Glutamatergic neuron (in vitro differentiated cells): ENCODE measurements at places on chromosomes 1 and 21. TPM values are rescaled to one million over a fixed set of nuclear protein-coding genes. Genes with fewer than 3 reads are reported as not detected.

DMRTA2 gene
- 0.42 TPM for total RNA-seq

ADORA3 gene
- not detected for total RNA-seq

ETNK2 gene
- total RNA-seq = 5.0 TPM

TPRG1L gene
- total RNA-seq = 43.1 TPM

DIPK1A gene
- 7.2 TPM for total RNA-seq

BACE2 gene
- total RNA-seq = not detected

AGBL4 gene
- total RNA-seq = 3.5 TPM

DNM3 gene
- 11.4 TPM for total RNA-seq

KCNJ15 gene
- not detected for total RNA-seq

SMIM1 gene
- 7.5 TPM for total RNA-seq

UMODL1 gene
- not detected for total RNA-seq

CELA2A gene
- not detected for total RNA-seq

SPATA21 gene
- not detected for total RNA-seq

VHLL gene
- not detected for total RNA-seq

- no peak for DNase-seq
These were observed 9.6 kb upstream of the RASSF5 start for GRCh38 chr1:206497774-206498173.

DNA sequence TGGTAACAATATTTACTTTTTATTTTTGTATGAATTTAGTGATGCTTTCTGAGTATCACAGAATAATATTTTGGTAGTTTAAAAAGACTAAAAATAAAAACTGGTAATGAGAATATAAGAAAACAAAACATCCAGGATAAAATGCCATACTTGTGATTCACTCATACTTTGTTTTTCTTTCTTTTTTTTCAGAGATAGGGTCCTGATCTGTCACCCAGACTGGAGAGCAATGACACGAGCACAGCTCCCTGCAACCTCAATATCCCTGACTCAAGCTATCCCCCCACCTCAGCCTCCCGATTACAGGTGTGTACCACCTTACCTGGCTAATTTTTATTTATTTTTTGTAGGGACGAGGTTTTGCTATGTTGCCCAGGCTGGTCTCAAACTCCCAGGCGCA is 64.2 kb upstream of the ADAM30 start:
- no peak for DNase-seq

GRCh38 chr1:53328009-53328461 is at the start of gene LRP8:
TSS of gene LRP8 (minus strand) at chr1:53328070. CDS start at chr1:53327912, 158 bp downstream.
- DNase-seq = peak; percentile 85

- DNase-seq = no peak
These were observed 2.1 kb downstream of the RCOR3 start for GRCh38 chr1:211261229-211261628.

DNA sequence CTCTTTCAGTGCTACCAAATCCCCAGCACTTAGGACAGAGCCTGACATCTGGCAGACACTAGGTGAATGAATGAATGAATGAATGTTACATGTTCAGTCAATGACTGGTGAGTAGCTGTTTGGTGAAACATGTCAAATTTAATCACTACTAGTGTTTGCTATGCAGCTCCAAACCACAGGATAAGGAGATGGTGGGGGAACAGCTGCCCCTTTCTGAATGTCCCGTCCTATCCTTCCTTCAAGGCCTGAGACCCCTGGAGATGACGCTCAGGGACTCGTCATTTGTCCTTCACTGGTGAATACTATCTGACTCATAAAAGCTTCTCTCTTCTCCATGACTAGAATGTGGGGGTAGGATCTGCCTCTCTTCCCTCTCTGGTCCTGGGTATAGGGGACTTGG is 175.4 kb downstream of the HIVEP3 start:
- DNase-seq = no peak

- no peak for DNase-seq
These were observed 69.9 kb downstream of the NAV1 start for GRCh38 chr1:201608635-201609395.

DNA sequence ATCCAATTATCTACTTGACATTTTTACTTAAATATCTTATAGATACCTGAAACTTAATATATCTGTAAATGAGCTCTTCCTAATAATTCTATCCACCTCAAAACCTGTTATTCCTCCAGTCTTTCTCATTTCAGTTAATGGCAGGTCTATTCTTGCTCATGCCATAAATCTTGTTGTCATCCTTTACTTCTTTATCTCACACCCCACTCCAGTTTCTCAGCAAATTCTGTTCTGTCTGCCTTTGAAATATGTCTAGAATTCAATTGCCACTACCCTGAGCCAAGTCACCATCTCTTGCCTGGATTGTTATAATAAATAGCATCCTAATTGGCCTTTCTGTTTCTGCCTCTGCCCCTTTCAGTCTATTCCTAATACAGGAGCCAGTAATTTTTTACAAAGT is 105.8 kb downstream of the MAN1A2 start:
- DNase-seq = no peak

GRCh38 chr21:17585875-17586450 is 26.7 kb downstream of the BTG3 start:
- DNase-seq = no peak

DNA sequence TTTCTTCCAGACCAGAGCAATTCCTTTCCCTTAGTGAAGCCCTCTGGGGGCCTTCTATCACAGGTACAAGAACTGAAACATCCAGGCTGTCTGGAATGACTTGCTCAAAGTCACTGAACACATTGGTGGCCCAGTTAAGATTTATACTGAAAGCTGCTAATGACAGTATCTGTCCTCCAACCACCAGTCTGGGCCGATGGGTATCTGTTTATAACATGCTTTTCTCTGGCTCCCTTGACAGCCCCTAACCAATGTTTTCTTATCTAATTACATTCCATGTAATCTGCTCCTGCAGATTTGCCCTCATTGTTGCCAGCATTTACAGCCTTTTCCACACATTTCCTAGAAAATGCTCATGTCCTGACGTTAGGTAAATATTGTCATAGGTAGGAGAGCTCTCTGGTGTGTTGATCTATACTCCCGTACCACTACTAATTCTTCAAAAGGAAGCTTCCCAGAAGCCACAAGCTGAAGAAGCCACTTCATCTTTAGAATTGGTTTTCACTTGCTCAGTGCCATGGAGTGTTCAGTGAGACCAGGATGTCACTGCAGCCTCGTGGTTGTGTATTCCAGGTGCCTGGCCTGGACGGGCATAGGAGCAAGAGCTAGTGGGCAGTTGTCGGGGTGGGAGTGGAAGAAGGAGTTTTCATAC is 163.9 kb downstream of the TSEN15 start:
- no peak for DNase-seq

DNA sequence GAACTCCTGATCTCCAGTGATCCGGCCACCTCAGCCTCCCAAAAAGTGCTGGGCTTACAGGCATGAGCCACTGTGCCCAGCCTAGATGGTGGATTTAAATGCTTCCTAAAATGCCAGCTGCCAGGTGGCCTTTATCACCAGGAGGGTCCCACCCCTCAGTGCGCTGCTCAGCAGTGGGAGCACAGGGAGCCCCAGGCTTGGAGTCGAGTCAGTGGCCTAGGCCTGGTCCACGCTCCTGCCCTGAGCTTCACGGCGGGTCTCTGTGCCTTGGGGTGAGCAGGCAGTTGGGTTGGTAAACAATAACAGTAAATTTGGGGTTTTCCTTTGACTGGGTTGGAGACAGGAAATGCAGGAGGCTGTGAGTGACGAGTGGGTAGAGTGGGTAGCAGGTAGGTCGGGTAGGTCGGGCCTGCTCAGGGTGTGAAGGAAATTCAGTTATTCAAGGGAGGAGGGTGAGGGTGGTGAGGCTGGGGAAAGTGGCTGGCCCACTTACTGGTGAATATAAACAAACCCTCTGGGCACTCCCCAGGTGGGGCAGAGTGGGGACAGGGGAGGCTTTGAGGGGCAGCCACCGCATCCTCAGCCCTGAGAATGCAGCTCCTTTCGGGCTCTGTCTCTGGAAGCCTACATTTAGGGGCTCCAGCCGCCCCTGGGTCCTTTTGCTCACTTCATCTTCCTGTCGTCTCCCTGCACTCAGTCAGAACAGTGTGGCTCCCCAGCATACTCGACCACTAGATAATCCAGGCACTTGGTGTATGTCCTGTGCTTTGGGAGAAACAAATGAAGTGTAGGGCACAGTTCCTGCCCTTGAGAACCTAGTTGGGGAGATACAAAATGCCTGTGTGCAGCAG is 33.5 kb upstream of the IL19 start:
- DNase-seq = no peak

GRCh38 chr1:234849832-234850231 is 239.9 kb upstream of the IRF2BP2 start:
- DNase-seq = no peak

DNA sequence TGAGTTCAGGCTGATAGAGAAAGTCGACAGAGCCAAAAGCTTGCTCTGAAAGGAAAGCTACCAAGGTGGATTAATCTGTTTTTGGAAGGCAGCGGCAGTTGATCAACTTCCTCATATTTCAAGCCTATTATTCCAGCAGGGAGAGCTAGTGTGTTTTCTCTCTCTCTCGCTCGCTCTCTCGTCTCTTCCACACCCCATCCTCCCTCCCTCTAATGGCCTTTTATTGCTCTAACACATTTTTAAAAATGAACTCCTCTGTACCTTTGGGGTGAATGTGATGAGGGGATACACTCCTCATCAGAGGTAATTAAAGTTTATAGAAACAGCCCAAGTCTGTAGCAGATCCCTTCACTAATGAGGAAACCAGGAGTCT is 126.4 kb downstream of the CLIC6 start:
- DNase-seq = no peak

DNA sequence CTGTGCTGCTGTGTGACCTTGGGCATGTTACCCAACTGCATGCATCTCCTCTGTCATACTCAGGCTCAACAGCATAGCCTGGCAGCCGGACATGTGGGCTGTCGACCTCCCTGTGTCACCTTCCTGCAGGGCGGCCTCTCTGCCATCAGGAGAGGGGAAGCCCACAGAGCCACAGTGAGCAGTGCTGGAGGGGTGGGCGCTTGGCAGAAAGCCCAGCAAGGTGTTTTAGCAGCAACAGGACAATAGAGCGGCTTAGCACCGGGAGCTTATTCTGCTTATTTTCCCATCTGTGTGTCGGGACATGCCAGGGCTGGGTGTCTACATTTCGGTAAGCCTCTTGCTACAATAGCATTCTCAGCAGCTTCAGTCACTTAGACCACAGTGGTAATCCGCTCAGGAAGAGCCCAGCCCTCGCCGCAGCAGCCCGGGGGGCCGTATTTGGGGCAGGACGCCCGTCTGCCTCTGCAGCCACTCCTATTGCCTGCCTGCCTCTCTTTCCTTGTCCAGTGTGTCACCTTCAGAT is 22.8 kb upstream of the CDK18 start:
- DNase-seq = no peak

GRCh38 chr21:22374218-22374969 is 1376.2 kb downstream of the NCAM2 start:
- DNase-seq = no peak

GRCh38 chr1:94017155-94017829 is 103.7 kb downstream of the ABCA4 start:
- no peak for DNase-seq

GRCh38 chr1:209045331-209046057 is 538.0 kb upstream of the CAMK1G start:
- DNase-seq = no peak

DNA sequence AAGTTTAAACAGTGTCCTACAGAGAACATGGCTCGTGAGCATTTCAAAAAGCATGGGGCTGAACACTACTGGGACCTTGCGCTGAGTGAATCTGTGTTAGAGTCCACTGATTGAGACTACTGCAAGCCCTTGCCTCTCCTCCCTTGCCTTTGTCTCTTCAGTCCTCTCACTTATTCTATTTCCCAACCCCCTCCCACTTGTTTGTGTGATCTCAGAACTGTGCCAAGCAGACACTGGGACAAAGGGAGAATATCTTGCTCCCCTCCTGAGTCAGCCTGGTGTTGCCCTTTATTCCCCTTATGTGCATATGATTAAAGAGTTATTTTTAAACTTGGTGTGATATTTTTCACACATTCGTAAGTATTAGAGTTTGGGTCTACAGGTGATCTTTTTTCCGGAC is 11.1 kb upstream of the RPRD2 start:
- DNase-seq = no peak

DNA sequence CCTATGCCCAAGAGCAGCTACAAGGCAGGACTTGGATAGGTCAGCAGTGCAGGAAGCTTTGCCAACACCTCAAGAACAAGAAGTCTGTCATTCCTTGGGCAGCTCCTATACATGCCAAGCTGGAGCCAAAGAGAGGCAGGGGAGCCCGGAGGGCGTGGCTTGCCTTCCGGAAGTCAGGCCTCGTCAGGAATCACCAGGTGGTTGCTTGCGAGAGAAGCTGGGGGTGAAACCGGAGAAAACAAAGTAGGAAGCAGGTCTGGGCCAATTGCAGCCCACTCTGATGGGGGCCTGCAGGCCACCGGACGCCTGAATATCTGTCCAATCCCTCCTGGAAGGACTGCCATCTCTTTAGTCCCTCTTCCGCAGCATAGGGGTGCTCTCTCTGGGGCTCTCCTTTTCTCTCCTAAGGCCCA is 794 bp upstream of the FAM76A start:
- peak; percentile 32 for DNase-seq

DNA sequence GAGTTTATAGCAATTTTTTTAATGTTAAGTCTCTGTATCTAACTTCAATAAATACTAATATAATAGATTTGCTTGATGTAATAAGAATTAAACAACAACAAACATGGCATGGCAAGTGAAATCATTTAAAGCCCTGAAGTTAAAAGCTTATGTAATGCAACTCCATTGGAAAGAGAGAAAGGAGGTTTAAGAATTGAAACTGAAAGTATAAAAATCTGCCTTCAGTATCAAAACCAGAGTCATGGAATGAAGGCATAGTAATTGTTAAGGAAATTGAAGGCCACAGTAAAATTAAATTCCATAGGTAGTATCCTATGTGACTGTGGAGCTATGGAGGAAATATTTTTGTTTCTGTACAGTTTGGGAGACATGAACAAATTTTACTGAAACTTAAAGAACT is 55.1 kb downstream of the PRDX6 start:
- DNase-seq = no peak

DNA sequence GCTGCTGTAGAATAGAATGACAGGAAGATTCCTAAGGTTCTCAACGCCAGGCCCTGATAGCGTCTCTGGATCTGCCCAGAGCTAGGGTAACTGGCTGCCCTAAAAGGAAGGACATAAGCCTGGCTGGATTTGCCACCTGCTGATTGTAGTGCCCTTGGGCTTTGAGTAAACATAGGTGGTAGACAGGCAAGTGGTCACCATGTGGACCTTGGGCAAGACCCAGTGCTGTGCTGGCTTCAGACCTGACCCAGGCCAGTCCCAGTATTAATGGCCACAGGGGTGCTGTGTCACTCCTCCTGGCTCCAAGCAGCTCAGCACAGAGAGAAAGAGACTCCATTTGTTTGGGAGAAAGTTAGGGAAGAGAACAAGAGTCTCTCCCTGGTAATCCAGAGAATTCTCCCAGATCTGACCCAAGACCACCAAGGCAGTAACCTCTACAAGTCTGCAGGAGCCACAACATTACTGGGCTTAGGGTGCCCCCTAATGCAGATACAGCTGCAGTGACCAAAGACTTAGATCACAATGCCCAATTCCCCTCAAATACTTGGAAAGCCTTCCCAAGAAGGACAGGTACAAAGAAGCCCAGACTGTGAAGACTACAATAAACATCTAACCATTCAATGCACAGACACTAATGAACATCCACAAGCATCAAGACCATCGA is 44.5 kb downstream of the PHTF1 start:
- DNase-seq = no peak
